ENCODE measurements at places on chromosomes 3 and 15.
A peak's percentile ranks its signal among the peaks of the same experiment; 100 is the strongest.

- DNase-seq, result no peak
Observed at GRCh38 chr3:142444343-142444742, 3.5 kb downstream of the XRN1 start.

- no peak for DNase-seq
Observed at GRCh38 chr15:76208786-76209424, 102.4 kb downstream of the ETFA start.

DNA sequence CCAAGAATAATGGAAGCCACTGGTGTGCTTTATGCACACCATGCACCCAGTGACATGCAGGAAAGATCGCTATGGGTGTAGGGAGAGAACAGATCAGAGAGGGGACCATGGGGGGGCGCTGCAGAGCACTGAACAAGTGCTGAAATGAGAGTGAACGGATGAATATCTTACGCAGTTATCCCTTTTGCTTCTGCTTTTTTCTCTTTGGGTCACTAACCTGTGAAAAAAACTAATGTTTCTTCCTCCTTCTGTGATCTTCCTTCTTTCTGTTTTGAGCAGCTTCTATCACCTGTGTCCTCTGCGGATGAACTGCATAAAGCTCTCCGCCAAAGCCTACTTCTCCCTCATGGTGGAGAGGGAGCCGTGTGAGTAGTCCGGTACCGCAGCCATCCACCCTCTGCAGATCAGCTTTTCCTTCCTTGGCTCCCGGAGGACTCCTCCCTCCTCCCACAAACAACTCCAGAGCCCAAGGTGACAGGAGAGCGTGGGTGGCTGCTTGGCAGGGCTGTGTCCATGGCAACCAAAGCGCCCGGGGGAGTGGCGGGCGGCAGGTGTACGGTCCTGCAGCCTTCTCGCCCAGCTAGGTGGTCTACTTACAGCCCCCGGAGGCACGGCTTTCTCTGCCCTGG is 106.2 kb downstream of the DGKG start:
- peak; percentile 19 for DNase-seq

GRCh38 chr15:74563442-74563841 is 22.4 kb downstream of the ARID3B start:
- DNase-seq, result no peak

- DNase-seq, result no peak
Observed at GRCh38 chr3:42451116-42451515, 40.7 kb upstream of the LYZL4 start.

- no peak for DNase-seq
Observed at GRCh38 chr3:157938154-157938779, 168.0 kb downstream of the SHOX2 start.

- no peak for DNase-seq
Observed at GRCh38 chr15:75178171-75178937, 23.3 kb upstream of the C15orf39 start.

DNA sequence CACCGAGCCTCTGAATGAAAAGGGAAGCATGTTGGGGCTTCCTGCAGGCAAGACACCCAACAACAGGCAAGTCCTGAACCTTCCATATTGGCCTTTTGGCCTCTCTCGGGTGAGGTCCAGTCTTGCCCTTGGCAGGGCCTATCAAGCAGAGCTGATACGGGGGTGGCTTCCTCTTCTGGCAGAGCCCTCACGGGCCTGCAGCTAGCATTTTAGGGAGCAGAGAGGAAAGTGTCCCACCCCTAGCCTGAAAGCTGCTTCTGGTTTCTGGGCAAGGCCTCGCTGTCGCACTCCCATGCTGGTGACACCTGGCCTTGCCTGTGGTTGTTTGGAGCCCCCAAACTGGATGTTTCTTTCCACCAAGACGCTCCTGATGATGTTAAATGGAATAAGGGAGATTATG is 31.8 kb upstream of the CTSH start:
- DNase-seq, result no peak

DNA sequence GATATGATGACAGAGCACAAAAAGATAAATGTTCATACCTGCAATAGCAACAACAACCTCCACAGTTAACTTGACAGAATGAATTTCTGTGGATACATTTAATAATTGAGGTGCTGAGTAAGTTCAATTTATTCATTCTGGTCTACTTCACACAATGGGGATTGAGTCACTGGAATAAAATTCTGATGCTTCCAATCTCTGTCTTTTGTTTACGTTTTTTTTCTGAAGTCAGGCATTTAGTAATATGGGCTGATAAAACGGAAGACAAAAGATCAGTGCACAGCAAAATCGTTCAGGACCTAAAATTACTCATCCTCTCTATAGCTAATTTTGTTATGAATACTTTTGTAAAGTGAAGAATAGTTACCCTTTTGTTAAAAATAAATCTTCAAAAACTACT is 565.9 kb upstream of the CCDC54 start:
- no peak for DNase-seq

DNA sequence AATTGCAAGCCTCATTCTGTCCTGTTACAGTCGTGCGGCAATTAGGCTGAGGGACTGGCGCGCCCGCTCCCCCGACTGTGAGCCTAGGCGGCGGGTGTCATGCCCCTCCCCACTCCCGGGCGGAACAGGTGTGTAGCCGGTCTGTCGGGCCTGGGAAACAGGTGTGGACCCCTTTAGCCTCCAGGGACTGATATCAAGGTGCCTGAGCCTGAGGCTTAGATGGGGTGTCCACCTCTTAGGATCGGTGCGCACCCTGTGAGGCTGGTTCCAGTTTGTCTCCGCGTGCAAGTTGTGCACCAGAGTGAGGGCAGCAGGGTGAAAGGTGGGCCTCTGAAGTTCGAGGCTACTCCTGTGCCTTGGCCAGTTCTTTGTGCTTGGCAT is 686 bp downstream of the VPS8 start:
- DNase-seq, result no peak

GRCh38 chr15:40838756-40839155 is 5.1 kb upstream of the SPINT1 start:
- no peak for DNase-seq

GRCh38 chr3:128084675-128085021 is 32.4 kb downstream of the SEC61A1 start:
- no peak for DNase-seq

- peak; percentile 78 for DNase-seq
Observed at GRCh38 chr15:40340740-40341400, at the start of gene CCDC9B. TSS of gene CCDC9B (minus strand) at chr15:40340939. CDS start at chr15:40340819, 120 bp downstream.

- DNase-seq, result no peak
Observed at GRCh38 chr15:42604894-42605744, 29.7 kb downstream of the STARD9 start.

- DNase-seq, result no peak
Observed at GRCh38 chr15:74958320-74958907, 1.8 kb upstream of the RPP25 start.

- peak; percentile 69 for DNase-seq
Observed at GRCh38 chr3:114624047-114624445, 330.2 kb downstream of the TIGIT start.

DNA sequence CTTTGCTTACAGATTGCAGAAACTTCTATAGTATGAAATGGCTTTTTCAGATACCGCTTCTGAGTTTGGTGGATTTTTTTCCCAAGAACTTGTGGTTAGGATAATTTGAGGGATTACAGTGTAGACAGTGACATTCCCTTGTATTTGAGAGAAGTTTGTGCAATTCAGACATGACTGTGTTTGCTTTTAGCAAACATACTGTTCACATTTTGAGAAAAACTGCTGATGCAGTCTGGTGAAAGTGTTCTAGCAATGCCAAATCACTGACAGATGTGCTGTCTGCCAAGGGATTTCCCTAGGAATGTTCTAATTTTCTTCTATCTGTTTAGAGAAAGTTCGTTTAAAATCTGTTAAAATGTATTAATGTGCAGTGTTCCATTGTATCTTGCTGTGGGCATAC is 652.6 kb downstream of the FHIT start:
- no peak for DNase-seq

DNA sequence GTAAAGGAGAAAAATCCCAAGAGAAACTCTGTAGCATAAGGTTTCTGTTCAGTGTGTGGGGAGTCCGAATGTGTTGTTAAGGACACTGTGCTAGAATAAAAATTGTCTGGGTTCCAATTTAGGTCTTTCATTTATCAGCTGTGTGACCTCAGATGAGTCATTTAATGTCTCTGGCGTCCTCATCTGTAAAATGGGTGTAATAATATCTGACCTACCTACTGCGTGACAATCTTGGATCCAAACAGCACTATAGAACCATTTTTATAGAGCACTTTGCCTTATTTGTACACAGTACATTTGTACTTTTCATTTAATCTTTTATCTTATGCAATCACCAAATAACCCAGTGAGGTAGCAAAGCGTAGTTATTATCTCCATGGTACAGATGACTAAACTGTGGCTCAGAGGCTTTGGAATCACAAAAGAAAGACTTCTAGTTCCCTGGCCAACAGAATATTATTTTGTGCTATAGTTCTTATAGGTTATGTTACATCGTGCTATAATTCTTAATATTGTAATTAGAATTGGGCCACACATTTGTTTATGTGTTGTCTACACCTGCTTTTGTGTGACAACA is 46.6 kb upstream of the TNIK start:
- DNase-seq, result no peak

- DNase-seq, result no peak
Observed at GRCh38 chr15:72338617-72339321, 18.8 kb upstream of the CELF6 start.

GRCh38 chr3:195078891-195079440 is 192.0 kb downstream of the XXYLT1 start:
- DNase-seq, result no peak

- DNase-seq, result no peak
Observed at GRCh38 chr3:59288951-59289350, 239.1 kb upstream of the CFAP20DC start.
